Lung microvascular endothelial cell (primary cell): ENCODE measurements at places on chromosomes 12 and 14. TPM values are rescaled to one million over a fixed set of nuclear protein-coding genes. Genes with fewer than 3 reads are reported as not detected.
A peak's percentile ranks its signal among the peaks of the same experiment; 100 is the strongest.

DNA sequence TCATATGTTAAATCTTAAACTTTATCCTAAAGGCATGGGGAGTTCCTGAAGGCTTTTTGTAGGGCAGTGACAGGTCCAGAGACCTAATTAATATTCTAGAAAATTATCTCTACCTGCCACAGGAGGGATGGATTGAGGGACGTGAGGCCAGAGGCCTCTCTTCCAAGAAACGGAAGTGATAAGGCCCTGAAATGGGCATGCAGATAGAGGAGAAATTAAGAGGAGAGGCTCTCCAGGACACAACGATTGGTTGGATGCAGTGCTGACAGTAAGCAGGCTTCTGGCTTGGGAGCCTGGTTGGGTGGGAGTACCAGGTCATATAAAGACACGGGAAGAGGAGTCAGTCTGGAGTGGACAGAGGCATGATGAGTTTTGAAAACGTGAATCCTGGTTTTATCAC lies 3.1 kb upstream of the BORCS5 start:
- no peak for DNase-seq

Gene FGF6
- not detected in 2 replicates for total RNA-seq

Gene RFX4
- not detected in 2 replicates for total RNA-seq

Gene KCNMB4
- 0.22 and 0.60 TPM in 2 replicates for total RNA-seq

Gene SLC10A1
- total RNA-seq: not detected in 2 replicates

Gene ZBTB42
- 2.6 and 4.4 TPM in 2 replicates for total RNA-seq

Gene SPX
- total RNA-seq: not detected in 2 replicates

Gene CLEC6A
- total RNA-seq: not detected in 2 replicates

DNA sequence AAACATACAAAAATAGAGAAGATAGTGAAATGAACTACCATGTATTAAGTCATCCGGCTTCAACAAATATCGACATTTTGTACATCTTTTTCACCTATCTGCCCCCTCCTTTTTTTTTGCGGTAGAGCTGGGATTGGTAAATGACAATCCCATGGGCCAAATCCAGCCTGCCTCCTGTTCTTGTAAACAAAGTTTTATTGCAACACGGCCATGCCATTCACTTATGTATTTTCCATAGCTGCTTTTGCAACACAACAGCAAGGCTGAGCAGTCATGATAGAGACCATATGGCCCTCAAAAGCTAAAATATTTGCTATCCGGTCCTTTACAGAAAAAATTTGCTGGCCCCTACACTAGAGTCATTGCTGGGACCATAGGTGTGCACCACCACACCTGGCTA lies 58.1 kb upstream of the PLEKHG3 start:
- DNase-seq: no peak

DNA sequence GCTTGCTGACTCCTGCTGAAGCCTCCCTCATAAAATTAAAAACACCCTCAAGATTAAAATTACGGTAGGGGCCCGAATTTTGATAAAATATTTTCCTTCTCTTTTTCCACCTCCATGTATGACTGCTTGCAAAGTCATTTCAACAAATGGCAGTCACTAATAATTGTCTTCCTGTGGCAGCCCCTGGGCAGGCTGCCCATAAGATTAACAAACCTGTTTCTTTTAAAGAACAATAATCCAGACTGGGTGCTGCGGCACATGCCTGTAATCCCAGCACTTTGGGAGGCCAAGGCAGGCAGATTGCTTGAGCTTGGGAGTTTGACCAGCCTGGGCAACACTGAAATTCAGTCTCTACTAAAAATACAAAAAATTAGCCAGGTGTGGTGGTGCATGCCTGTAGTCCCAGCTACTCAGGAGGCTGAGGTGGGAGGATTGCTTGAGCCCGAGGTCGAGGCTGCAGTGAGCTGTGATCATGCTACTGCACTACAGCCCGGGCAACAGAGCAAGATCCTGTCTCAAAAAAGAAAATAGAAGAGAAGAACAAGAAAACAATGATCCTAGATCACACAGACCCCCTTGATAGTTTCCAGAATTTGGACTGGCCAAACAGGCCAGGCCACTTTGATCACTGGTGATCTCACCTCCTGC lies 8.7 kb downstream of the SAV1 start:
- DNase-seq: peak; percentile 51

Gene NELL2
- under 0.01 TPM in 1 of 2 replicates, not detected in the other for total RNA-seq

GRCh38 chr14:52960627-52961026 lies 9.8 kb upstream of the FERMT2 start:
- DNase-seq: peak; percentile 41

DNA sequence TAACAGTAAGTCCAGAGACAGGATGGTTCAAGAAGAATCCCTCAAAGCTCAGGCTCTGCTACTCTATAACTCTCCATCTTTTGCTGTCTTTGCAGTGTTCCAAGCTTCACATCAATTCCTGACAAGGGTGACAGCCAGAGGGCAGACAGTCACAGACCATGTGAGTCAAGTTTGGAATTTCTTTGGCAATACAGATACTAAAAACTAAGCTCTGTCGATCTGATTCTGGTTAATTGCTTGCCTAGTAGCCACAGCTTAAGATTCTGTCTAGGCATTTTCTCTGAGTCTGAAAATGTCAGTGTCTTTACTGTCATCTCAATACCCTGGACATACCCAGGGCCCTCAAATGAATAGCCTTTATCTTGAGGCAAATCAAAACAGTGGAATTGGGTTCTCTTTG lies 153.7 kb downstream of the CEP128 start:
- no peak for DNase-seq

Gene AMN1
- 7.8 and 15.1 TPM in 2 replicates for total RNA-seq

GRCh38 chr12:6363330-6364043 lies 11.9 kb downstream of the SCNN1A start:
- DNase-seq: peak; percentile 75

Gene NEUROD4
- not detected in 2 replicates for total RNA-seq

DNA sequence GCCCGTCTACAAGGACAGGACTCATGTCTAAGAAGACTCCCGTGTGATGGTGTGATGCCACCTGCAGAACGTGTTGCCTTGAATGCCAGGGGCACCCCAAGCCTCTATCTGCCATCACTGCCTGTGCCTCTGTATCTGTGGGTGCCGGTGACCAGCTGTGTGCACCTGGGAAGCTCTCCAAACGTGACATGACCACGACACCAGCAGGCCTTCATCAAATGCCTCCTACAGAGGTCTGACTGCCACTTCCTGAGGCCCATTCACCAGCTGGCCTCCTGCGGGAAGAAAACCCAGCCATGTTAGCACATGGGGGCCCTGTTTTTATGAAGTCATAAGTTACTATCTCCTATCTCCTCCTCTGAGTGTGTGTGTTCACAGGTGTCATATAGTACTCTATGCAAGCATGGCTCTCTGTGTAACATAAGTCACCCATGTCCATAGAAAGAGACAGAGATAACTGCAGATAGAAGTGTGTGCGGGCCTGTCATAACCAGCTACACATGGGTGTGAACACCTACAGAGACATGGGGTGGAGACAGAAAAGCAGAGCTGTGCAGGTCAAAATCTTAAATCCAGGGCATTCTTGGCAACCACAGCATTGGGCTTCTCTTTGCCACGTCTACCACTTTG lies 18.3 kb upstream of the SERPINA4 start:
- DNase-seq: no peak

DNA sequence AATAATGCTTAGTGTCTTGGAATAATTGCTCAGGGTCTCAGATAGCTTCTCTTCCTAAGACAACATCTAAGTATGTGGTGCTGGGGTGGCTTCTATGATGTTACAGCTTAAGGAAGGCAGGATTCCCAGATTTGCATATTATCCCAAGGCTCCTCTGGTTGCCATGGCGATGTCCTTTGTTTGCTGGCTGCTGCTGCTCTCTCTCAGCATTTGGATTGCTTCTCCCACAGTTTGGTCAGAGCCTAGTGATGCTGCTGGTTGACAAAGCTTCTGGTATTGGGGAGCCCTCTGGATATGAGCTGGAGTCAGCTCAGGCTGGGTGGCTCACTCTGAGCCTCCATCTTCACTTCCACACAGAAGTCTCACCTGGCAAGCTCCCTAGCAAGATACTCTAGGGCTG lies 56.4 kb upstream of the FBXO33 start:
- no peak for DNase-seq

- DNase-seq: no peak
Measured at GRCh38 chr12:32301216-32301615, 98.1 kb upstream of the FGD4 start.

Gene TMEM233
- 0.40 and 0.44 TPM in 2 replicates for total RNA-seq
